ENCODE measurements at places on chromosomes 1 and 21.

- no peak for DNase-seq
Observed at GRCh38 chr1:96076589-96076988, 645.0 kb upstream of the PTBP2 start.

- no peak for DNase-seq
Observed at GRCh38 chr1:31273619-31274018, 23.0 kb downstream of the SNRNP40 start.

GRCh38 chr1:209659909-209660308 is 7.7 kb upstream of the LAMB3 start:
- DNase-seq = no peak

GRCh38 chr1:208111646-208112190 is 132.5 kb downstream of the PLXNA2 start:
- no peak for DNase-seq

DNA sequence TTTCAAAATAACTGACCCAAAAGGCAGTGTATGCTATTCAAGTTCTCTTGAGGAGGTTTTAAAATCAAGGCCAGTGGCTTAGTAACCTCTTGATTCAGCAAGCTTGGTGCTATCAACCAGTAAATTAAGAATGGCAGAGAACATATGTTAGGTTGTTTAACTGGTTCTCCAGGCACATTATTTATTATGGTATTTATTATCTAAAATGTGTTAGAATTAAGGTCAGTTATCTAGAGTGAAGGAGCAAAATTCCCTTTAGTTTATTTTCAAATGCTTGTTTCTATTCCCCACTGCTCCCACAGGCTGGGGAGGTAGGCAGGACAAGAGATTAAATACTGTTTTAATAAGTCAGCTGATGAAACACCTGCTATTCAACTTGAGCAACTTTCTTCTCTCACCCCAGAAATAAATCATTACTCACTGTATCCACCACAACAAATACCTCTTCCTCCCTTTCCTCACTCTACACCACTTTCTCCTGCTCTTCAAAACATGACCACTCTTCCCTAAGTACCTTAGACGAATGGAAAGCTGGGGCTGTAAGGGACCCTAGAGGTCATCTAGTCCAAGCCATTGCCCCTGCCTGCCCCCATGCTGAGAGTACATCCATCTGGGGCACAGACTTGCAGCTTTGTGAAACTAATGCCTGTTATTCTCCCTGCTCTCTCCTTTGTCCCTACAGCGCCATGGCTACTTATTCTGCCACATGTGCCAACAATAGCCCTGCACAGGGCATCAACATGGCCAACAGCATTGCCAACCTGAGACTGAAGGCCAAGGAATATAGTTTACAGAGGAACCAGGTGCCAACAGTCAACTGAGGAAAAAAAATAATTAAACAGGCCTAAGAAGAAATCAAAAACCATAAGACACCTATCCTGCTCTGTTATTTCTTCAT is 71.7 kb downstream of the PRRX1 start:
- DNase-seq = no peak

DNA sequence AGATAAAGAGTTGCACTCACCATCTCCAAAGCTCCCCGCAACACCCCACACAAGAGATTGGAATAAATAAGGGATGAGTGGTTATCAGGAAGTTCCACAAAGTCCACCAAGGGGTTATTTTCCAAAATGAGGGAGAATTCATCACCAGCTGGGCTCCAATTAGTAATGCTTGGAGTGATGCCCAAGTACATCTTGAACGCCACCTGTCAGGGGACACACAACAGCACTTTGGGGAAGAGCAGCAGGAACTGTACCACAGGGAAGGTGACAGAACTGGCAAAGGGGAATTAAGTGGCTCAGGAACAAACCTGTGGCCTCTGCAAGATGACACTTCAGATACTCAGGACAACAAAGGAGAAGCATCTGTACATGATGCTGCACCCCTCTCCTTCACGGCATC is 11.5 kb downstream of the TRAPPC3 start:
- no peak for DNase-seq

GRCh38 chr1:211741788-211742187 is 66.4 kb upstream of the NEK2 start:
- no peak for DNase-seq

GRCh38 chr1:201332021-201332420 is 45.5 kb downstream of the TNNT2 start:
- no peak for DNase-seq

- DNase-seq = no peak
Observed at GRCh38 chr1:231699784-231700183, 73.2 kb downstream of the DISC1 start.

DNA sequence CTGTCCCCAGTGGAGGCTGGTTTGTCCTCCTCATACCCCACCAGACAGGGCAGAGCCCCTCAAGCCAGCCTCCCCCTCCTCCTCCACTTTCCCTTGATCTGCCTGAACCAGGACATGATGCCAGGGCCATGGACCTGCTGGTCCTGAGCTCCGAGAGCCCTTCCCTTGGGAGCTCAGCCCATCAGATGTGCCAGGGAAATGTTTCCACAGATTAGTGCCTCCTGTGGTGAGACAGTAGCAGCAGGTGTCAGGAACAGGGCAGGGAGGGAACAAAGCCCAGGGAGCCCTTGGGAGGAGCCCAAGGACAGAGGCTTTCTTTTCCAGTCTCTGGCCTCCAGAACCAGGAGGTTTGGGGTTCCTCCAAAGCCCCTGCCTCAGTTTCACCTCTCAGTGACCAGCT is 14.6 kb upstream of the SLC41A1 start:
- DNase-seq = no peak

GRCh38 chr1:44678120-44678519 is 3.6 kb downstream of the ARMH1 start:
- no peak for DNase-seq

DNA sequence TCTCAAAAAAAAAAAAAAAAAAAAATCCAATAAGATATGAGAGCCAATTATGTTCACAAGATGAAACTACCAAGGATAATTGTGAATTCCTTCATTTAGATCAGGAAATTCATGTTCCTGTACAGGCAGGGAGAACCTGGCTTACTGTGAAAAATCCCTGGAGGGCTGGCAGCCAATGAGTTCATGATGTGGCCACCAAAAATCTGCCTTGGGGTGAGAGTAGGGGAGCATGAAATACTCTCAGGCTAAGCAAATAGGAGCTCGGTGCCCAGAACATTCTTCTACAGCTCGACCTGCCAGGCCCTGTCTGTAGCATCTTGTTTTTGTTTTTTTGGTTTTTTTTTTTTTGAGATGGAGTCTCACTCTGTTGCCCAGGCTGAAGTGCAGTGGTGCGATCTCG is 50.1 kb downstream of the PIK3CD start:
- no peak for DNase-seq

DNA sequence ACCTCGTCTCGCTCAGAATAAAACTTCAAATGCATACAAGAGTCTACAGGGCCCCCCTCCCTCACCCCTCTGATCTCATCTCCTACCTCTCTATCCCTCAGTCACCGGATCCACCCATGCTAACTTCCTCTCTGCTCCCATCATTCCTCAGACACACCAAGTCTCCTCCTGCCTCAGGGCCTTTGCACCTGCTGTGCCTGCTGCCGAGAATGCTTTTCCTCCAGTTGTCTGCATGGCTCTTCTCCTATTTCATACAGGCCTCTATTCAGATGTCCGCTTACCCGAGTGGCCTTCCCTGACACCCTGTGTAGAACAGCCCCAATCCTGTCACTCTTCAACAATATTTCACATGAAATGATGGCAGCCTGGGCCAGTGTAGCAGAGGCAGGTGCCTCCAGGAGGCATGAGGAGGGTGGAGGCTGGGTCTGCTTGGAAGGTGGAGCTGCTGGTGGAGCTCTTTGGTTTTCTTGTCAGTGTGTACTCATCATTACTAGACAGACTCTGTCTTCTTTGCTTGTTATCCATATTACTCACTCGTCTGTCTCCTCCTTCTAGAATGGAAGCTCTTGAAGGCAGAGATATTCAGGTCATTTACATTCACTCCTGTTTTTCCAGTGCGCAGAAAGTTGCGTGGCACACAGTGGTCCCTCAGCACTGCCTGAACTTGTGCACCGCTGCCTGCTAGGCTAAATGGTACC is 4.2 kb downstream of the SH2D2A start:
- DNase-seq = no peak

DNA sequence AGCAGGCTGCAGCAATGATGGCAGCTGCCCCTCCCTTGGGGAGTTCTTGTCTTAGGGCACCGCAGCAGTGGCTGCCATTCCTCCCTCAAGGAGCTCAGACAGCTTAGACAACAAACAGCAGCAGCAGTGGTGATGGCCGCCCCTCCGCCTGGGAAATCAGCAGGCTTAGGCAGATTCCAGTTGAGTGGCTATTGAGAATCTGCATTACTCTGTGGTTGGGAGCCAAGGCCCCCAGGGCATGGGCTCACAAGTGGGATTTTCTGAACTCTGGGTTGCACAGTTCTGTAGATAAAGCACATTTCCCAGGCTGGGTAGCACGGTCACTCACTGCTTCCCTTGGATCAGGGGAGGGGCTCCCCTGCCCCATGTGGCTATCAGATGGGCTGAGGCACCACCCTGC is 1280.7 kb upstream of the TMPRSS15 start:
- no peak for DNase-seq

GRCh38 chr1:51744506-51745303 is 127.8 kb downstream of the OSBPL9 start:
- no peak for DNase-seq

DNA sequence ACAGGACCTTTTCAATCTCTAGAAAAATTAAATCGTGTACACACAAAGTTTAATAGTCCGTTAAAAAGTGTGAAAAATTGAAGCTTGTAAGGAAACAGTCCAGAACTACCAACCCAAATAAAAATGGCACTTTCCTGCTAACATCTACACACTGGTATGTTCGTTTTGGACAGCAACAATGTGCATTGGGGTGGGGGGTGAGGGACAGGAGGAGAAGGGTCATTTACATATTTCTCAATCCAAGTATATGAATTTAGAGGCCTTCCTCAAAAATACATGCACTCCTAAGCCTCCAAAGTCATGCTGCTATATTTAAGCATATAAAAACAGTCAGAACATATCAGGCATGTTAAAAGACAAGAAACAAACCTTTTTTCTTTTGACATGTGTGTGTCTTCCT is 2.5 kb downstream of the PPP1R15B start:
- peak; percentile 26 for DNase-seq

GRCh38 chr1:110155878-110156522 is 5.7 kb downstream of the SLC6A17 start:
- DNase-seq = peak; percentile 83

- DNase-seq = no peak
Observed at GRCh38 chr1:91635763-91636162, 135.1 kb downstream of the CDC7 start.

GRCh38 chr1:233613252-233614172 is at the start of gene KCNK1:
KCNK1 (plus strand) TSS chr1:233614106; CDS start chr1:233614172, 66 bp downstream.
- DNase-seq = peak; percentile 75

- DNase-seq = peak; percentile 82
Observed at GRCh38 chr1:186482661-186483255, 21.8 kb upstream of the PDC start.

- DNase-seq = no peak
Observed at GRCh38 chr1:86522240-86522639, 24.6 kb upstream of the CLCA4 start.

GRCh38 chr1:31645274-31645568 is 545 bp upstream of the PEF1 start:
- no peak for DNase-seq

DNA sequence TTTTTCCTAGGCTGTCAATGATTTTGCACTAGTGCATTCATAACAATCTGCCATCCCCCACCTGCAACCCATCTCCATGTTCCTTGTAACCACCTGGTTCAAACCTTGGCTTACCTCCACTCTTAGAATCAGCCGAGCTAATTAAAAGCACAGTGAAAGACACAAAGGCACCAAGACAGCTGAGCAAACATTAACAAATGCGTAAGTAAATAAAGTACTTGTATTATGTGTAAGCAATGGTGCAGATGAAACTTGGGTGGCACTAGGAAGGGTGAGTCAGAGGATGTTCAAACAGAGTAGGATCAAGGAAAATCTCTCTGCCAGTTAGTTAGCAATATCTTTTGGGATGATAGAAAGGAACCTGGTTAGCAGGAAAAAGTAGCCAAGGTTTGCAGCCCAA is 5.1 kb upstream of the FOXJ3 start:
- no peak for DNase-seq

GRCh38 chr1:213621077-213621476 is 366.7 kb upstream of the PROX1 start:
- no peak for DNase-seq

DNA sequence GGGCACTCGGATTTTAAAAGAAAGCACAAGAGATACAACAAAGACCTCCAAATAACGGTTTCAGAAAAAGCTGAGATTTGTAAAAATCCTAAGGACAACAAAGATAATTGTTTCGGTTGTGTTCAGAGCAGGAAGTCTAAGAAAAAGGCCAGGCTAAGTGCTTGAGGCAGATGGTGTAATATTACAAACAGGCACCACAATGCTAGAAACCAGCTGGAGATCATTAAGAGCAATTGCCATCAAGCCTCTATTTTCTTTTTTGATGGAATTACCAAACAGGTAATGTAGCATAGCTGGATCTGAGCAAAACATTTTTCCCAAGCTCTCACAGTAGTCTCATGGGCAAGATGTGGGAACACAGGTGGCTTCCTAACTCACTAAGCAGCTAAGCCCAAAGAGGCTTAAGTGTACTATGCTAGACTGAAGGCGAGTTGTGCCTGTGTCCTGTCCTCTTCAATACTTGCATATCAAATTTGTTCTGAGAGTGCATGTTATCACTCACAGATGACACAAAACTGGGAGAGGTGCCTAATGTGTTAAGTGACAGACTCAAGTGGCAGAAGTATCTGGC is 161.6 kb downstream of the GLUL start:
- no peak for DNase-seq

DNA sequence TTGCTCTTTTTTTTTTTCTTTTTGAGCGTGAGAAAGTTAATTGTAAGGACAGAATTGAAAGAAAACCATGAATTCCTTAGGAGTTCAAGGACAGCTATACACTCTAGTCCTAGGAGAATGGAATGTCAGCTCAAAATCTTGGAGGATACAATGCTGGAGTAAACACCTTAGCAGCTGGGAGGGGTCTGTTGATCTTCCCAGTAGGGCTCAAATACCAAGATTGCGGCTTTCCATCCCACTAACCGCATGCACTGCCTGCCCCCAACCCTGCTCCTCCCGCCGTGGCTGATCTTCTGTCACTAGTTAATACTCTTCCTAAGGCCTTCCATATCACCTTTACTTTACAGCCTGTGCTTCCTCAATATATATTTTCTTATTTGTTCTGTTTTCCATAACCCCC is 2.6 kb upstream of the PDC start:
- DNase-seq = no peak

GRCh38 chr1:24503870-24504523 is 1.4 kb downstream of the RCAN3 start:
- DNase-seq = peak; percentile 4

GRCh38 chr1:51002516-51002915 is 32.5 kb downstream of the CDKN2C start:
- no peak for DNase-seq

- no peak for DNase-seq
Observed at GRCh38 chr1:22607154-22607553, 29.3 kb upstream of the C1QA start.

- DNase-seq = no peak
Observed at GRCh38 chr1:45409276-45409675, 69.0 kb upstream of the MUTYH start.

- DNase-seq = no peak
Observed at GRCh38 chr1:61084491-61085031, 2.2 kb downstream of the NFIA start.

GRCh38 chr1:168637350-168637991 is 61.1 kb downstream of the XCL1 start:
- peak; percentile 13 for DNase-seq

GRCh38 chr1:98677288-98677687 is 15.8 kb downstream of the SNX7 start:
- DNase-seq = no peak

- peak; percentile 17 for DNase-seq
Observed at GRCh38 chr1:38030596-38031512, 15.7 kb downstream of the POU3F1 start.

- peak; percentile 2 for DNase-seq
Observed at GRCh38 chr1:201144701-201145100, 9.6 kb downstream of the TMEM9 start.
